Stimulated activated CD4-positive, alpha-beta T cell treated with anti-CD3 and anti-CD28 coated beads, Interleukin-1b, Interleukin-23, amount 100 ng/mL, for 1 hour (primary cell): ENCODE measurements at places on chromosomes 16 and 17.

GRCh38 chr16:62638964-62639870 is 603.0 kb upstream of the CDH8 start:
- DNase-seq: no peak

DNA sequence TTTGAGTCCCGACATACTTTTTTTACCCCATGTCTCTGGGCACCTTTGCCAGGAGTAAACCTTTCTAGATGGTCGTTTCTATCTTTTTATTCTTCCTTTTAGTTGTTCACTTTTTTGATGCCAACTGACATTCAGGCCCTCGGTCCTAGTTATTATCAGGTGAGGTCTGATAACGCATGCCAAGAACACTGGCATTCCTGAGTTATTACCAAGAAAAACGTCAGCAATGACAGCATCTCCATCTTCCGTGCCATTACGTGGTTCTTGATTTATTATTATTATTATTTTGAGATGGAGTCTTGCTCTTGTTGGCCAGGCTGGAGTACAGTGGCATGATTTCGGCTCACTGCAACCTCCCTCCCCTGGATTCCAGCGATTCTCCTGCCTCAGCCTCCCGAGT is 21.4 kb downstream of the HASPIN start:
- no peak for DNase-seq

DNA sequence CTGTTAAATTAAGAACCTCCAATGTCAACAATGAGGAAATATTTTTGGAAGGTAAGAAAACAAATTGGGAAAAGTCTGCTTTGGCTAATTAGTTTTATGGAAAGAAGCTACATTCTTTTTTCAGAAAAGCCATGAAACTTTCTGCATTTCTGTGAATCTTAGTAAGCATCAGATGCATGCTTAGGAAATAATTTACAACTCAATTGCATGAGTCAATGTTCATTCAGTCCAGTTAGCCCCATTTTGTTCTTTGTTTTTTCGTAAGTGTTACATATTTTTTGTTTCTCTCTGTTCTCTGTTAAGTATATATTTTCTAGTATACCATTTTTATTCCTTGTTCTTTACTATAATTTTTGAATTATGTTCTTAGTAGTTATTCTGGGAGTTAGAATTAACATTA is 195.2 kb upstream of the KIF2B start:
- no peak for DNase-seq

GRCh38 chr16:30844671-30845449 is 49.0 kb downstream of the BCL7C start:
- DNase-seq: peak; percentile 72
